NCI-H187 treated with DMSO at 0.1 percent for 48 hours (cell line): ENCODE measurements at places on chromosomes 2 and 18.

DNA sequence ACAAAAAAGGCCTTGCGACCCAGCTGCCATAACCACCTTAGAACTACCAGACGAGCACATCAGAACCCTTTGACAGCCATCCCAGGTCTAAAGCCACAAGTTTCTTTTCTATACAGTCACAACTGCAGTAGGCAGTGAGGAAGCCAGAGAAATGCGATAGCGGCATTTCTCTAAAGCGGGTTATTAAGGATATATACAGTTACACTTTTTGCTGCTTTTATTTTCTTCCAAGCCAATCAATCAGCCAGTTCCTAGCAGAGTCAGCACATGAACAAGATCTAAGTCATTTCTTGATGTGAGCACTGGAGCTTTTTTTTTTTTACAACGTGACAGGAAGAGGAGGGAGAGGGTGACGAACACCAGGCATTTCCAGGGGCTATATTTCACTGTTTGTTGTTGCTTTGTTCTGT, 48.8 kb downstream of the FEZ2 start:
- no peak for DNase-seq

GRCh38 chr2:80591233-80591632, 286.7 kb upstream of the LRRTM1 start:
- no peak for DNase-seq

GRCh38 chr2:16335604-16335930, 330.1 kb downstream of the CYRIA start:
- no peak for DNase-seq

GRCh38 chr18:8969639-8970390, 132.7 kb upstream of the NDUFV2 start:
- no peak for DNase-seq

- no peak for DNase-seq
Measured at GRCh38 chr2:20450201-20450999, 3.5 kb downstream of the RHOB start.

- no peak for DNase-seq
Measured at GRCh38 chr2:165197346-165197745, 6.5 kb downstream of the SCN3A start.

GRCh38 chr2:138415985-138416384, 85.6 kb upstream of the SPOPL start:
- DNase-seq, result no peak

- no peak for DNase-seq
Measured at GRCh38 chr2:39875182-39875913, 96.3 kb upstream of the THUMPD2 start.

- no peak for DNase-seq
Measured at GRCh38 chr2:150030436-150031190, 443.0 kb upstream of the MMADHC start.

GRCh38 chr2:218981881-218982585, 3.0 kb downstream of the FEV start:
- DNase-seq, result no peak

DNA sequence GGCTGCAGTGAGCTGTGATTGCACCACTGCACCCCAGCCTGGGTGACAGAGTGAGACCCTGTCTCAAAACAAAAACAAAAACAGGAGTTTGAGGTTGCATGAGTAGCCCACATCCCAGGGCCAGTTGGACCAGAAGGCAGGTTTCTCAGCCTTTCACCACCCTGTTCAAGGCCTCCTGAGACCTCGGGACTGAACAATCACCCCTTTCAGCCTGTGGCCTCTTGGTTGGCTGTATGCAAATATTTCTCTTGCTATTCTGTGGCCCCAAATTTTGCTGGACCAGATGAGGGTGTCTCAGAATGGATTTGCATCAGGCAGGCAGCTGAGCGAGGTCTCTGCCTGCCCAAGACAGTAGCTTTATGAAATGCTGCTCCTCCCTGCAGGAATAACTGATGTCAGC, 56.9 kb downstream of the DPYSL5 start:
- no peak for DNase-seq

GRCh38 chr18:79952996-79953559, 1.6 kb upstream of the SLC66A2 start:
- no peak for DNase-seq

GRCh38 chr2:200751786-200752185, 59.9 kb upstream of the BZW1 start:
- no peak for DNase-seq

DNA sequence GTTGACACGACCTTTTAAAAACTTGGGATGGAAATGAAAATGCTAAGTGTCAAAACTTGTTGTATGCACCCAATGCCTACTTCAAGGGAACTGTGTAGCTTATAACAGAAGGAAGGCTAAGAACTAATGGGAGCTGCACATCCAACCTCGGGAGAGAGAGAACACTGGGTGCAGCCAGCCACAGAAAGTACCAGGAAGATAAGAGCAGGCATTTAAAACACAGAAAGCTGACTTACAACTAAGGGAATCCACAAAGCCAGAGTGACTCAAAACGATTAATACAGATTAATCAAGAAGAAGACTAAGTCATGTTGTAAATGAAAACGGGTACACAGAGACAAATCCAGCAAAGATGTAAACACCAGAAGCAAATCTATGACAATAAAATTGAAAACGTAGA, 113.4 kb downstream of the HDAC4 start:
- DNase-seq, result no peak

DNA sequence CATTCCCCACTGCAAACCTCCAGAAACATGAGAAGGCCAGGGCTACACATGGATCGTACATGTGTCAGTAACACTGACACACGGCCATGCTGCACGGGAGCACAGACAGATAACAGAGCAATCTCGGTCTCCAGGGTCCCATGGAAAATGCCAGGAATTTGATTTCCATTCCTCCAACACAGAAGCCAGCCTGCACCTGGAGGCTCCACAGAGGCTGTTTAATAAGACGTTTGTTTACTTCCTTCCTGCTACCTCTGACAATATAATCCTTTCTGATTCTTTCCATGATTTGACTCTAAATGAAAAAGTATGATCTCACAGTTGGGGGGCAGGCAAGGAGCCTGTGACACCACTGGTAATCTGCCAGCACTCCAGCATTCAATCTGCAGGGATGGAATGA, 210.9 kb upstream of the DDX18 start:
- no peak for DNase-seq

DNA sequence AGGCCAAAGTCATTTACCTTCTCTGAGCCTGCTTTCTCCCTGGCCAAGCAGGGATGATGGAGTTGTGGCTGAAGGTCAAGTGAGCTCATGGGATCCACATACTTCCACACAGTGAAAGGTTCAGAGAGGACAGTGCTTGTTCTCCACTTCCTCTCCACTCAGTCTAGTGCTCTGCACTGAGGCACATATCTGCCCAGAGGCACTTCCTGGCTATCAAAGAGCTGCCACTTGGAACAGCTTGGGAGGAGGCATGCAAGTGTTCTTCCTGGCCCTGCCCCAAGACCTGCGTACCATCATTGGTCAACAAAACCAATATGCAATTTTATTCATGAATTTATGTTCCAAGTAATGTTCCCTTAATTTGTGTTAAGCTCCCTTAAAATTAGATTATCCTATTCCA, 71.9 kb downstream of the RNF152 start:
- no peak for DNase-seq

DNA sequence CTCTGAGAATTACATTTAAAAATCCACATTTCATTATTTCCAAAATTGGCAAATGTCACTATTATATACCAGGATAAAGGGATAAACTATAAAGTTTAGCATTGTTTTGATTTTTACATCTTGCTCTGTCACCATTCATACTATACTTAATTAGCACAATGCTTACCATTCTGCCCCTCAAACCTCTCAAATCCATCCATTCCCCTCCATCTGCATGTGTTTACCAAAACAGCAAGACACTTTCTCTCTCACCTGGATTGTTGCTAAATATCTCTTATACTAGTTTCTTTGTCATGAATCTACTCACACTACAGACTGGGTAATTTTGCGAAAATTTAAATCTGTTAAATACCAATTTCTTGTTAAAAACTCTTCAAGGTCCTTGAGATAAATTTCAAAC, 496.1 kb downstream of the NR4A2 start:
- no peak for DNase-seq

DNA sequence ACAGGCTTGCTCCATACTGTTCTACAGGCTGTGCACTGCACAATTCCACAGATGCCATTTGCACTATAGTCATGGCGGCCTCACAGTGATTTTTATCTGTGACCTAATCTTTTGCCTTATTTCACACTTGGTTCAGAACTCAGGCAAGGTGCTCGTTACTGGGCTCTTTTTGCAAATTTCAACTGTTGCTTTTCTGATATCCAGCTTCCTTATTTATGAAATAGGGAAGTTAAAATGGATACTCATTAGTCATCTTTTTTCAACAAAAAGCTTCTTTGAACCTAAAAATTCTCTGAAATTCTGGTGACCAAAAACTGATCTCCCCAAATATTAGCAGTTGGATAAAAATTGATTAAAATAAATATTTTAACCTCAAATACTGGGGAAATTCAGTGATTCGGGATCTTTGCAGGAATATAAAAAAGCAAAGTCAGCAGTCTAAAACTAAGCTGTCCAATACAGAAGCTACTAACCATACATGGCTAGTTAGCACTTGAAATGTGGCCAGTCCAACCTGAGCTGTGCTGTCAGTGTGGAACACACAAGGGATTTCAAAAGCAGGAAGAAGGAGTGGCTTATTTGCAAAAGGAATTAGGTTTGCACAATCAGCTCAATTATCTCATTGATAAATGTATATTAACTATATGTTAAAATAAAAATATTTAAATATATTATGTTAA, 134.4 kb downstream of the COL4A4 start:
- no peak for DNase-seq

- no peak for DNase-seq
Measured at GRCh38 chr2:108707300-108707699, 12.0 kb upstream of the RANBP2 start.

DNA sequence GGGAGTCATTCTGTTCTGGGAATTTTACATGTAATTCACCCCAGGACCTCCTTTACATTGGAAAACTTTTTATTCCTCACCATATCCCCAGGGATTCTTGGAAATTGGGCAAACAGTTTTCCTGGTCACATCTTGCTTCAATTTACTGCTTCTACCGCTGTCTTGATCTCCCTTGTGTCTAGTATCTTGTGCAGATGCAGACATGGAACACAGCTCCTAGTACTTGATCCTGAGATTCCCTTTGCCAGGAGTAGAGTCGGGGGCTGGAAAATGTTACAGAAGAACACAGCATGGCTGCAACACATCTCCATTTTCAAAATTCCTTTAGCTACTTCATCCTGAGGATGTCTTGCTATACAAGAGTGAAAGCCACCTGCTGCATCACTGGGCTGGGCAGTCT, 472.8 kb downstream of the PLCL1 start:
- no peak for DNase-seq

DNA sequence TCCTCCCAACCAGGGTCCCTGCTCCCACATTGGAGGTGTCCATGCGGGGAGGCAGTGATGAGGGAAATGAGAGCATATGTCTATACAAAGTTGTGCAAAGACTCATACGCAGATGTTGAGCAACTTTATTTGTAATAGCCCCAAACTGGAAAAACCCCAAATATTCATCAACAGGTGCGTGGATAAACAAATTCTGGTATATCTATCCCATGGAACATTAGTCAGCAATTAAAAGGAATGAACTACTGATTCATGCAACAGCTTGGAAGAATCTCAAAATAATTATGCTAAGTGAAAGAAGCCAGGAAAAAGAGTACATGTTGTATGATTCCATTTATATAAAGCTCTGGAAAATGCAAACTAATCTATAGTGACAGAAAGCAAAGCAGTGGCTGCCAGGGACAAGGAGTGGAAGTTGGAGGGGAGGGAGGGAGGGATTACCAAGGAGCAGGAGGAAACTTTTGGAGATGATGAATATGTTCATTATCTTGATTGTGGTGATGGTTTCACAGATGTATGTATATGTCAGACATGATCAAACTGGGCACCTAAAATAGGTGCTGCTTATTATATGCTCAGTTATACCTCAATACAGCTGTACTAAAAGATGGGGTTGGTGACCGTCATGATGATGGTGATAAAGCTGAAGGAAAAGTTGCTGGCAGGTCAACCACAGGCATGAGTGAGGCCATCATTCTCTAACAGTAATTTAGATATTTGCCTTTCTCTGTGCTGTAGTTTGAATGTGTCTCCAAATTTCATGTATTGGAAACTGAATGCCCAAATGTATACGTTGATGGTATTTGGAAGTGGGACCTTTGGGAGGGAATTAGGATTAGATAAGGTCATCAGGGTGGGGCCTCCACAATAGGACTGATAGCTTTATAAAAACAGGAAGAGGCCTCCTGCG, 270.9 kb downstream of the CYP26B1 start:
- no peak for DNase-seq

DNA sequence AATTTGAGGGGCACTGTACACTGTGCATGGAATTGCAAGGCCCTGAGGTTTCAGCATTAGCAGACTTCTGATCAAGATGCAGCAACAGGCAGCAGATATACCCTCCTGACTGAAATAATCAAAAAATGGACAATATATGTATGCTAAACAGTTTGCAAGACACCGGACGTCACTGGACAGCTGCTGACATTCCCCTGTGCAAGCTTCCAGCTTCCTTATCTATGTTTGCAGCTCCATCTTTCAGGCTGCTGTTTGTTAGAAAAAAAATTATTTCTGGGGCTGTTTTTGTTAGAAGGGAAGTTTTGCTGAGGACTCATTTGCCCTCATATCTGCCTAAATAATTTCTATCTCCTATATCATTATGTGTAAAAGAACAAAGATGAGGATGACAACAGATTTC, 179.5 kb upstream of the BCL2L11 start:
- DNase-seq, result no peak

- DNase-seq, result no peak
Measured at GRCh38 chr2:160491911-160492371, 1.7 kb downstream of the RBMS1 start.

- DNase-seq, result no peak
Measured at GRCh38 chr2:40164736-40165508, 287.0 kb downstream of the SLC8A1 start.

DNA sequence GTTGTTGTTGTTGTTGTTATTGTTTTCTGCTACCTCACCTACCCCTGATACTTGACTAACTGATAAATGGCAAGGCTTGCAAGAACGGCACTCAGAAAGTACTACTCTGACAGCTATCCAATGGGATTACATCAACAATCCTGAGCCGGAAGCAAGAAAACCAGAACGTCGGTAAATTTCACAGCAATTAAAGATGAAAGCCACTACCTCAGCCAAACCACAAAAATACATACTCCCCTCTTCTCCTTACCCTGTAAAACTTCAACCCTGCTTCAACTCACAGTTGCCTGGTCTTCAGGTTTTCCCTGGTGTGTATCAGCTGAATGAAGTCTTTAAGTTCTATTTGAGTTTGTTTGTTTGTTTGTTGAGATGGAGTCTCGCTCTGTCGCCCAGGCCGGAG, 293.7 kb upstream of the RND3 start:
- no peak for DNase-seq

- DNase-seq, result no peak
Measured at GRCh38 chr18:316393-316792, 48.5 kb upstream of the THOC1 start.

DNA sequence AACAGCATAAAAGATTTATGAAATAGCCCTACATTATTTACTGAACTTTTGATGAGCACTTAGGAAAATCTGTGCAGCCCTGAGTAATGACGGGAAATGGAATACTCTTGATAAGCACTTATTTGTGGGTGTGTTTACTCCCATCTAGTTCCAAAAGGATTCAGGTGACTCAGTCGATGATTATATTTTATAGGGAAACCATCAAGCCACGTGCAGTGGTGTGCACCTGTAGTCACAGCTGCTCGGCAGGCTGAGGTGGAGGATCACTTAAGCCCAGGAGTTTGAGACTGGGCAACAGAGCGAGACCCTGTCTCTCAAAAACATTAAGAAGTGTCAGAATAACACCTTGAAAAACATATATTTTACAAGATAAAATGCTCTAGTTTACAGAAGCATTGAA, 91.9 kb downstream of the CABYR start:
- no peak for DNase-seq
